ENCODE measurements at places on chromosomes 12 and 14.
A peak's percentile ranks its signal among the peaks of the same experiment; 100 is the strongest.

GRCh38 chr12:48819986-48820725 lies 1.9 kb downstream of the CACNB3 start:
- no peak for DNase-seq

GRCh38 chr14:56199982-56200577 lies 81.9 kb downstream of the PELI2 start:
- peak; percentile 9 for DNase-seq

DNA sequence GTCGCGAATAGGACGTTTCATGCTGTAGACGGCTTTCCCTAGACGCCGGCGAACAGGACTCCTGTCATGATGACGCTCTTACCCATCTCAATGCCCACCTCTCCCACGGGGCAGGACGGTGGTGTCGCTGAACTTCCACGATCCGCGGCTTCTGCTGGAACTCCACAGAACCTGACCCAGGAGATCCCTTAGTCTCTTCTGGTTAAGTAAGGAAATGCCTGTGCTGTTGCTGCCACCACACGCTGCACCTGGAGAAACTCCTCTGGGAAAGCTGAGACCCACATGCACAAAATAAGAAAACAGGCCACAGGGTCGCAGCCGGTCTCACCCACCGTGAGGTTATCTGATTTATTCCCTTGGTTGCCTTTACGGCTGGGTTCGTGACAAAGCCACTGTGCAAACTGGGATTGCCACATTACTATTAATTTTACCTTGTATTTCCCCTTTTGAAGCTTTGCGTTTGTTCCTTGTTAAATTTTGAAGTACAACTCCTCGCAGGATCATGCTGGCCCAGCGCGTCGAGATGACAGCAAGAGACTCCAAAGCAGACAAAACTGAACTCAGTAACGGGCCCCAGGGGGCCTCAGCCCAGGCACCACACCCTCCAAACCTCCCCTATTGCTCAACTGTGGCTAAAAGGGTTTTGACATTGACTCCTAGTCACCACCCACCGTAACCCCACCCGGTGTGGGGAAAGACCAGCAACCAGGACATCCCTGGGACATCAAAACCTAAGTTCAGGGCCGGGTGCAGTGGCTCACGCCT lies 9.2 kb upstream of the MMP17 start:
- DNase-seq: no peak

GRCh38 chr14:105481886-105482457 lies 4.7 kb upstream of the CRIP1 start:
- DNase-seq: peak; percentile 99

DNA sequence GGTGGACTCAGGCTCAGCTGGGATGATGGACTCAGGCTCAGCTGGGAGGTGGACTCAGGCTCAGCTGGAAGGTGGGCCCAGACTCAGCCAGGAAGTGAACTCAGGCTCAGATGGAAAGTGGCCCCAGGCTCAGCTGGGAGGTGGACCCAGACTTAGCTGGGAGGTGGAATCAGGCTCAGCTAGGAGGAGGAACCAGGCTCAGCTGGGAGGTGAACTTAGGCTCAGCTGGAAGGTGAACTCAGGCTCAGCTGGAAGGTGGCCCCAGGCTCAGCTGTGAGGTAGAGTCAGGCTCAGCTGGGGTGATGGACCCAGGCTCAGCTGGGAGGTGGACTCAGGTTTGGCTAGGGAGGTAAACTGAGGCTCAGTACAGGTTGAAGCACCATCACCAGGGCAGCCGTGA lies 21.8 kb upstream of the C14orf180 start:
- no peak for DNase-seq

DNA sequence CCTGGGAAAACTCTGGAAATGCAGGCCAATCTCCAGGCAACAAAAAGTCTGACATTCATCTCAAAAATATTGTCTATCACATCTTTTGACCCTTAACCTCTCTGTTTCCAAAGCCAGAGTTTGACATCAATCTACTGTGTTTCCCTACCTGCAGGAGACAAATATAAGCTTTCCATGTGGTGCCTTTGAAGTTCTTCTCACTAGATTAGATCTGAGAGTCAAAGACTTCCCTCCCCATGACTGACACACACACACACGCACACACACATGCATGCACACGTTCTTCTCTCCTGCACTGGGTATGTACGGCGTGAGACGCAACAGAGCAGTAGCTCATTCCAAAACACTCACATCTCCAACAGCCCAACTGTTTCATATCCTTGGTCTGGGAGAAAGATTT lies 8.1 kb upstream of the ITPR2 start:
- DNase-seq: no peak

GRCh38 chr12:27133022-27133590 lies 50.7 kb upstream of the C12orf71 start:
- no peak for DNase-seq

DNA sequence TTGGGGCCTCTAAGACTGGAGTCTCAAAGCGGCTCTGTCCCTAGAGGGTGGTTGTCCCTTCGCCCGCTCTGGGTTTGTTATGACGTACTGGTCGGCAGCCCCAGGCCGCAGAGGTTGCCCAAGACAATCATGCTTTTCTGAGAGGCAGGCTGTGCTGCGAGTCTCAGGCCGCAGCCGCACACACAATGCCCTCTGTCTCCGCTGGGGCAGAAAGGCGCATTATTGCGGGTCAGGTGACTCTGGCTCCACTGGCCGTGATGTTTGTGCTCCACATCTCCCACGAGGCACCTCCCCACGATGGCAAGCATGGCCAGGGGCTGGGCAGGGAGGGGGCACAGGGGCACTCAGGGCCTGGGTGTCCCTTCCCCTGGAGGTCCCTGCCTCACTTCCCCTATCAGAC lies 21.0 kb upstream of the PLEKHG3 start:
- no peak for DNase-seq

GRCh38 chr12:111761706-111762105 lies 5.0 kb upstream of the ALDH2 start:
- DNase-seq: no peak

DNA sequence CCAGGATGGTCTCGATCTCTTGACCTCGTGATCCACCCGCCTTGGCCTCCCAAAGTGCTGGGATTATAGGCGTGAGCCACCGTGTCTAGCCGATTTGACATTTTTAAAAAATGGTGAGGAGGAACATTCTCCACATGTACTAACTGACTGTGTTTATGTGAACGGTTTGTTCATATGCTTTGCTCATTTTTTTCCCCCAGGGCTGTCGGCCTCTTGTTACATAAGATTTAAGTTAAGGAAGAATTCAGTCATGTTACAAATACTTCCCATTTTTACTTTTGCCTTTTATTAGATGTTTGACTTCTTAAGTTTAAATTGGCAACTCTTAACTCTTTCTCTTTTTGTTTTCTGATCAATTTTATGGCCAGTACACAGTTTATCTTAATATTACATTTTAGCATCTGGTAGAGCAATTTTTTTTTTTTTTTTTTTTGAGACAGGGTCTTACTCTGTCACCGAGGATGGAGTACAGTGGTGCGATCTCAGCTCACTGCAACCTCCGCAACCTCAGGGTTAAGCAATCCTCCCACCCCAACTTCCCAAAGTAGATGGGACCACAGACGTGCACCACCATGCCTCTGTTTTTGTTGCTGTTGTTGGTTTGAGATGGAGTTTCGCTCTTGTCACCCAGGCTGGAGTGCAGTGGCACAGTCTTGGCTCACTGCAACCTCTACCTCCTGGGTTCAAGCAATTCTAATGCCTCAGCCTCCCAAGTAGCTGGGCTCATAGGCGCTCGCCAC lies 9.6 kb downstream of the GNS start:
- DNase-seq: no peak

GRCh38 chr12:124403273-124403672 lies 108.4 kb downstream of the RFLNA start:
- DNase-seq: no peak

Data from ELR (cell line).